ENCODE measurements at places on chromosomes 1 and 21.

GRCh38 chr1:226786550-226786949 is 47.5 kb upstream of the ITPKB start:
- no peak for DNase-seq

GRCh38 chr1:212827831-212828278 is 19.6 kb downstream of the SPATA45 start:
- DNase-seq, result peak; percentile 46

- DNase-seq, result no peak
Observed at GRCh38 chr1:170634293-170634692, 29.6 kb upstream of the PRRX1 start.

- DNase-seq, result no peak
Observed at GRCh38 chr1:156945881-156946661, 25.6 kb downstream of the LRRC71 start.

DNA sequence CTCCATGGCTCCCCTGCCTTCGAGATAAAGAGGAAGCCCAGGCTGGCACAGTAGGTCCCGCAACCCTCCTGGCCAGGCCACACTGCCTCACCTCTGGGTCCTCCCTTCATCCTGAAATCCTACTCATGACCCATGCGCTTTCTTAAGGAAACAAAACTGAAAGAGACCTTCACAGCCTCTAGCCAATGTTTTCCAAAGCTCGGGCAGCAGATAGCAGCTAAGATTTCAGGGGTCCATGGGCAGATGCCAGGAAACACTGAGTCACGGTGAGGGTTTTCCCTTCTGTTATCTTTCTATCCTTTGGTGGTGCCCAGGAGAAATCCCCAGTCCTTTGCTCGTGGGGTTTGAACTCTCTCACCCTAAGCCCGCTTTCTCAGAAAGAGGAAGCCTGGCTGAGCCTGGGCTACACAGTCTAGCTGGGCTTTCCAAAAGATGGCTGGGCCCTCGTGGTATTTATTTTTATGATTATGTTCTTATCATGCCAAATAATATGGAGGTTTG is 26.6 kb downstream of the TTC39A start:
- DNase-seq, result no peak

DNA sequence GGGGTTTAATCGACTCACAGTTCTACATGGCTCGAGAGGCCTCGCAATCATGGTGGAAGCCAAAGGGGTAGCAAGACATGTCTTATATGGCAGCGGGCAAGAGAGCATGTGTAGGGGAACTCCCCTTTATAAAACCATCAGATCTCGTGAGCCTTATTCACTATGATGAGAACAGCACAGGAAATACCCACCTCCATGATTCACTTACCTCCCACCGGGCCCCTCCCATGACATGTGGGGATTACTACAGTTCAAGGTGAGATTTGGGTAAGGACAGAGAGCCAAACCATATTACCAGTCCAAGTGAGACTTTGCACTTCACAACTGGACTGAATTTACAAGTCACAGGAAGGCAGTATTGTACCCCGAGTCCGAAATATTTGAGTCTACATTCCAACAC is 73.9 kb upstream of the ANGPTL1 start:
- no peak for DNase-seq

GRCh38 chr1:26067432-26067911 is at the start of gene TRIM63:
TSS of gene TRIM63 (minus strand) at chr1:26067630. CDS start at chr1:26067494, 136 bp downstream.
- no peak for DNase-seq

GRCh38 chr1:202692959-202693555 is 17.2 kb downstream of the SYT2 start:
- peak; percentile 77 for DNase-seq

DNA sequence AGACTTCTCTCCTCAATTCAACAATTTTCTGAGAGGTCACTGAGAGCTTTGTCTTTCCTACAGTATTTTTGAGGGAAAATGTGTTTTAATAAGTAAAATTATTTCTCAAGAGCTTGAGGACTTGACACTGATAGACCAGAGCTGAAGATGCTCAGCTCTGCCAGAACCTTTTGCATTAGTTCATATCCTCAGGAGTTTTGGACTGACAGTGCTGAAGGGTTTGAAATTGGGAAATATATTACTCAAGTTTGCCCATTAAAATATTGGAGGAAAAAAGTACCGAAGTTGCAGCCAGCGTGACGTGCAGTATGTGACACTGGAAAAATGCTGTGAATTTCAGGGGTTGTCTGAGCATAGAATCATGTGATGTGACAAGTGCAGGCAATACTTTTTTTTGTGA is 346.6 kb upstream of the DPYD start:
- no peak for DNase-seq

GRCh38 chr1:118985640-118986554 is 2.2 kb downstream of the TBX15 start:
- DNase-seq, result no peak

DNA sequence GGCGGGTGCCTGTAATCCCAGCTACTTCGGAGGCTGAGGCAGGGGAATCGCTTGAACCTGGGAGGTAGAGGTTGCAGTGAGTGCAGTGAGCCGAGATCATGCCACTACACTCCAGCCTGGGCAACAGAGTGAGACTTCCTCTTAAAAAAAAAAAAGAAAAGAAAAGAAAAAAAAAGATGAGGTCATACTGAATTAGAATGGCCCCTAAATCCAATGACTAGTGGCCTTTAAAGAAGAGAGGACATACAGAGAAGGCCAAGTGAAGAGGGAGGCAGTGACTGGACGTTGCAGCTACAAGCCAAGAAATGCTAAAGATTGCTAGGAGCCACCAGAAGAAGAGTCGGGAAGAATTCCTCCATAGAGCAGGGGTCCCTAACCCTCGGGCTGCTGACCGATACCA is 76.9 kb upstream of the TIAM1 start:
- DNase-seq, result no peak

Data from HuH-7 (cell line).